ENCODE measurements at places on chromosomes 3 and 15. TPM values are rescaled to one million over a fixed set of nuclear protein-coding genes. Genes with fewer than 3 reads are reported as not detected.

- DNase-seq = no peak
These were observed 94.5 kb downstream of the FNDC3B start for GRCh38 chr3:172133838-172134237.

The CTXND1 gene
- not detected for total RNA-seq

The CYP1A1 gene
- 0.27 TPM for total RNA-seq

DNA sequence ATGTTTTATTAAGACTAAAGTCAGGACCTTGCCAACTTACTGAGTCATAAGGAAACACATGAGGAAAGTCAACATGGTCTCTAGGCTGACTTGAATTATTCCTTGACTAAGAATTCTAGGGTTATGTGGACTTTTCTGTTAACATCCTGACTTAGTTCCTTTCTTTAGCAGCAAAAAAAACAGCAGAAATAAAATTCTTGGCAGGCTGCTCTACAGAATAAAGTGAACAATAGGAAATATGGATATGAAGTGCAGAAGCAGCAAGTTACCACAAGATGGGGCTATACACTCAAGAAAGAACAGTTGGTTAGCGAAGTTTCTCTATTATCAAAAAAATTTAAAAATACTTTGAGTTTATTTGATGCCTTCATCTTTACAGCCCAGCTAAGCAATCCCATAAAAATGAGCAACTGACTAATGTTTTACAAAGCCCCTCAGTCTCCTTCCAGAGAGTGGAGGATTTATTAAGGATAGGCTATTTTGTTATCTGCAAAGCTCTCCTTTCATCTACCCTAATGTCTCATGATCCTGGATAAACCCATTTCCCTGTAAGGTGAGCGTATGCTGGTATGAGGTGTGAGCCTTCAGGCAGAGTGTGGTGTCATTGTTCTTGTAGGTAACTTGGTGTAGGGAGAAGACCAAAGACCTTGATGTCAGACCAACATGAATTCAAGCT is 23.1 kb upstream of the MCCC1 start:
- DNase-seq = no peak

The CEP97 gene
- total RNA-seq = 11.8 TPM

The ELL3 gene
- 3.6 TPM for total RNA-seq

The STAC gene
- total RNA-seq = not detected

DNA sequence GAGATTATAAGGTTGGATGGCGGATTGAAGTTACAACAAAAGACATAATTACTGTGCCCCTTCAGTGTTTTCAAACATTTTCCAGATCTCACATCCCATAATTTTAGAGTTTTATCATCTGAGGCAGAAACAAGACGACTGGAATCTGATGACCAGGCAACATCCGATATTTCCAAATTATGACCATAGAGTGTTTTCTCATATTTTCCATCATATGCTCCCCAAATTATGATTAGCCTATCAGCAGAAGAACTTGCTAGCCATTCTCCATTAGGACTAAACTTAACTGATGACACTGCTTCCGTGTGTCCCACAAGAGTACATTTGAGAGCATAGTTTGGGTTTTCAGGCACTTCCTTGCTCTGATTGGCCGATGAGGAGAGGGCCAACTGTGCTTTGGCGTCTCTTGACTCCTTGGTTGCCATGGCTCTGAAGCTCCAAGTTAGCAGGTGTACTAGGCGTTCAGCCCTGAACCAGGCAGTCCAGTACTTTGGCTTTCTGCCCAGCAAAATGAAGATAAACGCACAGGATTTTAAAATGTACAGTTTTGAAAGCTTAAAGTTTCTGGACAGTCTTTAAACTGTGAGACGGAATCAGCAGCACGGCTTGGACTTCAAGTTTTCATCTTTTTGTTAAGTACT is 638 bp downstream of the WDR5B start:
- DNase-seq = no peak

DNA sequence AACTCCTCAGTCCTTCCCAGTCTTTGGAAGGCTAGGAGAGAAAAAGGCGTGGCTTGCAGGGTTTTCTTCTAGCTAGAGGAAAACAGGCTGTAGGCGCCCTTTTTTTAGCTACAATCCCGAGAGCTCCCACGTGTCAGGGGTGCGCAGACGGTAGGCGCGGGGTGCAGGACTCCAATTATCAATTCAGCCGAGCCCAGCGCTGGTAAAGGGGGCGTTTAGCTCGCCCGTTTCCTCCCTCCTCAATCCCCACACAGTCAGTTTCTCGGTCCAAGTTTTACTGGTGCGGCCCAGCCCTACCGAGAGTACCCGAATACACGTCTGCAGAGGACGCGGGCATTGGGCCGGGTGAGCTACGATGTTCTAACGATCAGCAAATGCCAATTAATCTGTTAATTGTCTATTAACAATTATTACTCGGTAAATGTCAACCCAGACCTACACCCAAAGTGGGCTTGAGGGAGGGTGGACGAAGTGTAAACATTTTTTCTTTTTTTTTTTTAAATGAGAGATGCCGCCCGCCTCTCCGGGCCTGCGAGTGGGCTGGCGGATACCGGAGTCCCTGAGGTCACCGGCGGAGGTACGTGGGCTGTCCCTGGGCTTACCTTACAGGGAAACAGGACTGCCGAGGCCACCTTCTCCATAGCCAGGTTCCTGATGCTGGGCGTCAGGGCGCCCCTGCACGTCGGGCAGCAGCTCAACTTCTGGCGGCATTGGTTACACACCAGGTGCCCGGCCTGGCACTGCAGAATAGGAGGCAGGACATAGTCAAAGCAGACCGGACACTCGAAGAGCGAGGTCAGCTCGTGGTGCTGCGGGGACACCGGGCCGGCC is 923 bp downstream of the SIAH2 start:
- DNase-seq = no peak

- DNase-seq = no peak
These were observed 30.7 kb downstream of the KATNBL1 start for GRCh38 chr15:34179234-34179633.

DNA sequence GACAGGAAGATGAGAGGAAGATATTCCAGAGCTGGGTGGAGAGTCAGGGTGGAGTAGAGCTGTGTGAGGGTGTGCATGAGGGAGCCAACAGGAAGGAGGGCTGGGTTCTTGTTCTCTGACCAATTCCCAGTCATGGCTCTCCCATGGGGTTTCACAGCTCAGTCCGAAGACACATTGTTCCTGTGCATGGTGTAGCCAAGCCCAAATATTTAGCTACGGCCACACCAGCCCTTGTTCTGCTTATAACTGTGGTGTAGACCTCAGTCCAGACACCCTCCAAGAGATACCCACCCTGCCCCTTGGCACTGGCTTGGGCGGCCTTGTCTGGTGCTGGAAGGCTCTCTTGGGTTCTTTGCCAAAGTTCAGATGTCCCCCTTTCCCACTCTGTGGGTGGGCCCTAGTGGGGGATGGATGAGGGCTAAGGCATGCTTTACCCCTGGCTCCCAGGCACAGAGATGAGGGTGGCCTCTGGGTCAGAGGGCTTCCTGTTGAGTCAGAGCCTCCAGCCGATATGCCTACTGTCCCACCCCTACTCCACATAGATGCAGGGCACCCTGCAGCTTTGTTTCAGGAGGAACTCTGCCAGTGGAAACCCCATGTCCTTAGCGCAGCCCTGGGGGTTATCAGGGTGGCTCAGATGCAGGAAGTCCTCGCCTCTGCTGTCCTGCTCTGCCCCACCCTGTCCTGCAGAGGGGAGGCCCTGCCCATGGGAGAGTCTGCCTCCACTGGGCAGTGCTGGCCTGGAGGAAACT is 271.2 kb upstream of the CTDSPL start:
- no peak for DNase-seq

DNA sequence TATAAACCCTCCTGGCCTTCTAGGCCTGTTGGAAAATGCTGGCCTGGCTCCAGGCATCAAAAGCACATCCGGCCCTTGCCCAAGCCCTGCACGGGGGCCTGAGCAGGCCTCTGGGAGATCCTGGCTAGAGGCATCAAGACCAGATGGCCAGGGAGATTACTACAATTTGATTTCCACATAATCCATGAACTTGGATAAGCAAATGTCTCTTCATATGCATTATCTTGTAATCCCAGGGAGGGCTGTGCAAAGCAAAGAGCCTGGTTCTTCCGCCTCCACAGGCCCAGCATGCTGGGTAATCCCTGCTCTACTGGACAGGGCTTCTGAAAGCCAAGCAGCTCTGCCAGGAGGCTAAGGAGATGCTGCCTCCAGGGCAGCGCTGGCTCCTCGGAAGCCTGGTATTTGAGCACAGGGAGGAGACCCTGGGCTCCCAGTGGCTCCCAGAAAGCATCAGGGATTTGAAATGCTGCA is 18.2 kb downstream of the MRPL46 start:
- DNase-seq = no peak

DNA sequence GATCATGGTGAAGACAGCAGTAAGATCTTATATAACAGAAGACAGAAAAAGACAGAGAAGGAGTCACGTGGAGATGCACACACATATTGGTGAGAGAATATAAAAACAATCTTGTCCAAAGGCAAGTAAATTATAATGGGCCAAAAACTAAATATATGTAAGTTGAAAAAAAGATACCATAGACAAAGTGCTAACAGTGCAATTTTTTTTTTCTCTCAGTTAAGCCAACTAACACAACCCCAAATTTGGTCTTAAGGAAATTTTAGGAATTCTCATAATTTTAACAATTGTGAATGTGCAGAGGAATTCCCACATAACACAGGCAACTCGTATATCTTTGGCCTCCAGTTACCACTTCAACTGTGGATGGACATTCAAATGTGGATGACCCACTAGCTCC is 432.2 kb downstream of the SOX2 start:
- DNase-seq = no peak

- no peak for DNase-seq
These were observed 274.3 kb upstream of the PPP2R3A start for GRCh38 chr3:135691240-135691639.

- no peak for DNase-seq
These were observed 2.4 kb upstream of the RPL29 start for GRCh38 chr3:51997935-51998596.

The HTD2 gene
- 7.2 TPM for total RNA-seq

The ALS2CL gene
- total RNA-seq = 3.6 TPM

GRCh38 chr15:42405863-42406482 is 46.7 kb downstream of the CAPN3 start:
- DNase-seq = no peak

The ATP13A5 gene
- total RNA-seq = not detected

DNA sequence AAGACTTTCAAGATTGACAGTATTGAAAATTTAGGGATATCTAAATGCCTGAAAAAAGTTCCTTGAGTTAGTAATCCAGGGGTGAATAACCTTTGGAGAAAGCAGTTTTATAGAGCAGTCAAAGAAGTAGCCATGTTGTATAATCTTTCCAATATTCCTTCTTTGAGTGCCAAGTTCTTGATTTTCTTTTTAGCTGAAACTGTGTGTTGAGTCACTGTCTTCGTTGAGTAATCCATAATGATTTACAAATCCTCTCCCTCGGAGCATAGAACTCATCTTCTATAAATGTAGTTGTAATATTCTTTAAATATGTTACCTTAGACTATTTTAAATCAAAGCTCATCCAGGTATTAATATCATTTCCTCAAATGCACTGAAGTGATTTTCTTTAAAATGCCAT is 135.2 kb downstream of the BBX start:
- no peak for DNase-seq

The CACNA2D2 gene
- 0.46 TPM for total RNA-seq

DNA sequence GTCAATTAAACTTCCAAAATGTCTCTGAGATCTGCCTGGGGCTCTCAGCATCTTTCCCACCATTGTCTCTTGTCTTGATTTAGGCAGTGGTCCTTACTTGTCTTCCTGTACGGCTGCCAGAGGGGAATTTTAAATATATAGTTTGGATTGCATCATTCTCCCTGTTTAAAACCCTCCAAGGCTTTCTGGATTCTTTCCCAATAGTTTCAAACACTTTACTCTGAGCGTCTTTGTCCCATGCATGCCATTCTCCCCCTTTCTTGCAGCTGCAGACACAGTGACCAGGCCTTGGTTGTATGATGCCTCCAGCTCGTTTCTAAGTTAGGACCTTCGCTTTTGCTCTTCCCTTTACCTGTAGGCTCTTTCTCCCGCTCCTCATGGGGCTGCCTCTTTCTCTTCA is 323.3 kb upstream of the CTNNB1 start:
- DNase-seq = no peak

DNA sequence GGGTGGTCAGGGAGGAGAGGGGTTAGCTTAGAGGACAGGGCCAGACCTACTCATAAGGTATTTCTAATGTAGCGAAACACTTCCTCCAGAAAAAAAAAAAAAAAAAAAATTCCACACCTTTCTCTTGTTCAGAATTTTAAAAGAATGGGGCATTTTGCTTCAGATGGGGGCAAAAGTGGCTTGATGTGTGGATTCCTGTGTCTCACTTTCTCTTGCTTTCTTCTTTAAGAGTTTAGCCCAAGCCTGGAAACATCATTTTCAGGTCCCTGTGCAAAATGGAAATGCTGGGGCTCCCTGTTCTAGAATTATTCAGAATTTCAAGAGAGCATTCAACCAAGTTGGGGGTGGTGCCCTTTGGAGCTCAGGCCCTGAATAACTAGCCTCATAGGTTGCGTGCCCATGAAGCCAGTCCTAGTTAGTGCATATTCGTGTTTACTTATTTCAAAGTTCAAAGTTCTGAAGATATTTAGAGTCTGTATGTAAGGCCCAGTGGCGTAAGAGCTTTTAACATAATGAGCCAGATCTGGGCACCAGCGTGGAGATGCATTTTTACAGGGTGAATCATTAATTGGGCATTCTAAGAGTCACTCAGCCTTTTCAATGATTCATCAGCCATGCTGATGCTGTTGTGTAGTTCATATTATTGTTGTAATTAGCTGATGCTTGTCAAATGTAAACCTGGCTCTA is 104.5 kb downstream of the RPLP1 start:
- no peak for DNase-seq

DNA sequence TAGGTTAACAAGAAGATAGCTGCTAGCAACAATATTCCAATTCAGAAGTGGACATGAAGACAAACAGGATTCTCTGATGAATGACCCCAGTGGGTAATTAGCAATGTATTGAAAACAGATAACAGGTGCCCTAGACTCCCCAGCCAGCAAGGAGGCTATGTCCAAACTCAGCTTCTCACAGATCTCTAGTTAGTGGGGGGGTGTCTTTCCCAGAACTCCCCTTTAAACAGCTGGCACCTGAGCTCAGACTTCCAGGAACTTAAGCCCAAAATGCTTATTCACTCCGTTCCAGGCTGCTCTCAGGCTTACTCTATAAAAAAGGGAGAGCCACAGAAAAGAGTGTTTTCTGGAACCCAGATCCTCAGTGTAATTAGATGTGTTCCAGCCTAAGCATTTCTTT is 423.0 kb upstream of the THBS1 start:
- DNase-seq = no peak

- no peak for DNase-seq
These were observed 21.5 kb downstream of the SSUH2 start for GRCh38 chr3:8622873-8623691.

DNA sequence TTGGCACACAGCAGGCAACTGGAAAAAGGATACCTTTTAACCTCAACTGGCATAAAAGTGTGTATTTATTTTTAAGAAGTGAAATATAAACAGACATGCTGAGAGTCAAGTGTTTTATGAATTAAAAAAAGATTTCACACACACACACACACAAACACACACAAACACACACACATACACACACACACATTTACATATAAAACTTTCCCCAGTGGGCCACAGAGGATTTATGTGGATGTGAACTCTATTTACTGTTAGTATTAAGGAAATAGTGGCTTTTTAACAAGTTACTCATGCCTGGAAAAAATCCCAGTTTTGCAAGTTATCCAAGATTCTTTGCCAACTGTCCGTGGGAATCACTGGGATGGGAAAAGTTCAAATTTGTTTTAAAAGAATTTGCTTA is 725.9 kb upstream of the NR2F2 start:
- DNase-seq = no peak

The MKRN3 gene
- total RNA-seq = not detected

GRCh38 chr3:48247401-48247811 is 6.5 kb downstream of the ZNF589 start:
- DNase-seq = peak; percentile 34

Measured in chondrocyte (in vitro differentiated cells).